ENCODE measurements at places on chromosomes 1 and 21. TPM values are rescaled to one million over a fixed set of nuclear protein-coding genes. Genes with fewer than 3 reads are reported as not detected.

DNA sequence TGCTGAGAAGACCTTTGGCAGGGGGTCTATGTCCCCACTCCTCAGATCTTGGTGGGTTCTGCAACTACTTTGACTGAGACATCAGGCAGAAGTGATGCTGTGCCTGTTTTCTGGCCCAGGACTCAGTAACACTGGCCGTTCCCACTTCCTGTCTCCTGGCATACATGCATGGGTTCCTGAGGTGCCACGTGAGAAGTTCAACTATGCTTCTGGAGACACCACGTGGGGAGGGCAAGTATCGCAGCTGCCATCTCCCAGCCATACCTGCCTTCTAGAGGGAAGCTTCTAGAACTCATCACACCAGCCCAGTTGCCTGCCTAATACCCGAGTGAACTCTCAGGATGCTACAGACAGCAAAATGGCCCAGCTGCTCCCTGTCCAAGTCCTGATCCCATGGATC lies 65.8 kb downstream of the TRABD2B start:
- no peak for DNase-seq

Gene HCN3
- 4.0 TPM for polyA plus RNA-seq

GRCh38 chr21:39318091-39318959 lies 4.9 kb upstream of the BRWD1 start:
- DNase-seq, result no peak

- DNase-seq, result no peak
Observed at GRCh38 chr1:15362737-15363128, 47.0 kb upstream of the EFHD2 start.

DNA sequence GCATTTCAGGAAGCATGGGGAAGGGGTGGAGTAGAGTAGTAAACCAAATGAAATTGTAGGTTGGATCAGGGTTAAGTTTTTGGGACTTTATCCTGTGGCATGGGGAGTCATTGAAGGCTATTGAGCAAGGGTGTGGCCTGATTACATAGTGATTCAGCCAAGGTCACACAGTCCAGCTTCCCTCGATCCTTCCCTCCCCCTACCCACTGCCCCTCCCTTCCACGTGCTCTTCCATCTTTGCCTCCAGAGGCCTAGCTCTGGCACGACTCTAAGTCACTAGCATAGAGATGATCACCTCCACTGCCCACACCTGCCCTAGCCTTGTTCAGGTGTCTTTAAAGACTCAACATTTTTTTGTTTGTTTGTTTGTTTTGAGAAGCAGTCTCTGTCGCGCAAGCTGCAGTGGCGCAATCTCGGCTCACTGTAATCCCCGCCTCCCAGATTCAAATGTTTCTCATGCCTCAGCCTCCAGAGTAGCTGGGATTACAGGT lies 37.2 kb upstream of the SLC9A1 start:
- no peak for DNase-seq

Gene CLDN19
- polyA plus RNA-seq, result 0.31 TPM

GRCh38 chr1:234990328-234990675 lies 138.3 kb downstream of the TOMM20 start:
- no peak for DNase-seq

DNA sequence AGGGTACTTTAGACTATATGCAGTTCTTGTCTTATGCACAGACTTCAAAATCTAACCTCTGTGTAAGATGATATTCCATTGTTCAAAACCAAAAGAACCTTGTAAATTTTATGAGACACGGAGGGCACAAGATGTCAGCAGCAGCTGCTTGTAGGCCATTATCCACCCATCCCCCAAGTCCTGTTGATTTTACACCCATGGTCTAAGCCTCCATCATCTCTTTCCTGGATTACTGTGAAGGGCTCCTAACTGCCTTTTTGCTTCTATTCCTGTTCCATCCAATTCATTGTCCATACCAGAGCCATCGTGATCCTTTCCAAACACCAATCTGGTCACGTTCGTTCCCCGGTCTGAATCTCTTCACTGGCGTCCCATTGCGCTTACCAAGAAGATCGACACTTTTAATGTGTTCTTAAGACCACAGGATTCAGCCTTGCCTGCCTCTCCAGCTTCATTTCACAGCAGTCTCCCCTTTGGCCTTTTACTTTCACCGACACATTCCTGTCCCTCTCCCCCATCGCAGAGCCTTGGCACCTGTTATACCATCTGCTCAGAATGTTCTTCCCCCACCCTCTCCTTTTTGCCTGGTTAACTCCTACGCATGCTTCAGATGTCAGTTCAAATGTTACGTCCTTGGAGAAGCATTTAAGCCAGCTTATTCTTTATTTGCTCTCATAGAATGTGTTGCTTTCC lies 107.3 kb upstream of the POU3F1 start:
- no peak for DNase-seq

DNA sequence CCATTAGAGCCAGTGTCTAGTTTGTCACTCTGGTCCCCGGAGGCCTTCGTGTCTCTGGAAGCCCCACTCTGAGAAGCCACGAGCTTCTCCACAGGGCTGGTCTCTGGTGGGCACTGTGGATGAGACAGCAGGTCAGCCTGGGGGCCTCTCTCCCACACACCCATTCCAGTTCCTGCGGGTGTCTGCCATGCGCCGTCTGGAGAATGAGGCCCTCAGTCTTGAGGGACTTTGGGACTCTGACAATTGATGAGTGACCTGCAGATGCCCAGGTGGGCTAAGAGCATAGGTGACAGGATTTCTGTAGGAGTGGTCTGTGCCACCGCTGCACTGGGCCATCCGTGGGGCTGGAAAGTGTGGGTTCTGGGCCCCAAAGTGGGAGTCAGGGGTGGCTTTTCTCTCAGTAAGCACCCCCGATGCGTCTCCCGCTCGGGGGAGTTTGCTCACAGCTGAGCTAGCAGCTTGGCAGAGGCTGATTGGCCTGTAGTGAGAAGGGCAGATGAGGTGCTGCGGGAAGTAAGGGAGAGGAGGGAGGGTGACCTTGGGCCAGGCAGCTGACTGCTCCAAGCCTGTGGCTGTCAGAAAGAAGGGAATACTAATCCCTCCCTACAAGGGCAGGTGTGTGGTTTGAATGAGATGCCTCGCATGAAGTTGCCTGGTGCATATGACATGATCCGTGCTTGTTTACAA lies 26.4 kb downstream of the LHX4 start:
- DNase-seq, result no peak

Gene WNT4
- polyA plus RNA-seq, result 10.3 TPM

DNA sequence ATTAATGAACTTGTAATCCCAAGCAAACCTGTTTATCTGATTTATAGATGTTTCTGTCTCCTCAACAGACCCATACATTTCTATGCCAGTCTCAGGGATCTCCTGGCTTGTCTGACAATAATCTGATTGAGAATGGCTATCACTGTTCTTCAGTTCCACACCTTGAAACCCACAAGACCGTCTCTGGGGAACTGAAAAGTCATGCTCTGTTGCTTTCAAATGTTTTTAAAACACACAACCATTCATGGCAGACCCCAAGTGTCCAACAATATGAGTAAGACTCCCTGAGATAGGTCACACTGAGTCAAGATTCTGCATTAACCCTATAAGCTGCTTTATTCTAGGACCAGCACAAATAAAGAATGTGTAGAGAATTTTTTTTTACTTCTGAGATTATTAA lies 611.2 kb upstream of the PLXNA2 start:
- DNase-seq, result no peak

Gene CSF3R
- polyA plus RNA-seq, result 3.8 TPM

DNA sequence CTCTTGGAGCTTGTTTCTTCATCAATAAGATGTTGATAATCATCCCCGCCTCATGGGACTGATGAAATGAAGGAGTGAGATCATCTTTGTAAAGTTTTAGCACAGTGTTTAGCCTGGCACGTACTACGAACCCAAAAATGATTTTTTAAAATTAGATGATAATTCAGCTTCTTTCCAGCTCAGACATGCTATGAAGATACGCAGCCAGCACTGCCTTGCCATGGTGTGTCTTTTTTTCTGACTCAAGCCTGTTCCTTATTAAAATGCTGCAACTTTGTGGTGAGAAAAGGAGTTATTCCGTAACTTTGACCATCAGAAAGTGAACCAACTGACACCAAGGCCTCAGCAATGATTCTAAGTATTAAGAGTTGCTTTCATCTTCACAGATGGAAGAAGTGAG lies 269.0 kb downstream of the LTN1 start:
- DNase-seq, result no peak

Gene TAS1R1
- polyA plus RNA-seq, result 9.5 TPM

DNA sequence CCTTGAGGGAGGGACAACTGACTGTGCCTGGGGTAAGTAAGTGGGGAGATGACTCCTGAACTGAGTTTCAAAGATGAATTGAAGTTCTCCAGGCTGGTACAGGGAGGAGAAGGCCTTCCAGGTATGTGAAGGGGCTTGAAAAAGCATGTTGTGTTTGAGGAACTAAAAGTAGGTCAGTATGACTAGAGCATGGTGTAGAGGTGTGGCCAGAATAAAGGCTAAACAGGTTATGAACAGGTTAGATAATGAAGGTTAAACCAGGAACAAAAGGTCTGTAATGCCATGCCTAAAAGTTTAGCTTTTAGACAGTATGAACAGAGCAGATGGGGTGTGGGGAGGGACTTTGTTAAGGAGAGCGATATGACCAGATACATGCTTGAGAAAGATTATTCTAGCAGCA lies 7.3 kb upstream of the CLSPN start:
- no peak for DNase-seq
